WERI-Rb-1 (cell line): ENCODE measurements at places on chromosomes 7 and 10.
A peak's percentile ranks its signal among the peaks of the same experiment; 100 is the strongest.

GRCh38 chr10:51028420-51028819 is 45.9 kb upstream of the PRKG1 start:
- DNase-seq = no peak

GRCh38 chr10:73788864-73789658 is 3.7 kb downstream of the ZSWIM8 start:
- no peak for DNase-seq

- peak; percentile 50 for DNase-seq
These were observed 113.3 kb upstream of the CREB5 start for GRCh38 chr7:28298870-28299518.

GRCh38 chr7:18289788-18290187 is 205.8 kb upstream of the HDAC9 start:
- DNase-seq = no peak

DNA sequence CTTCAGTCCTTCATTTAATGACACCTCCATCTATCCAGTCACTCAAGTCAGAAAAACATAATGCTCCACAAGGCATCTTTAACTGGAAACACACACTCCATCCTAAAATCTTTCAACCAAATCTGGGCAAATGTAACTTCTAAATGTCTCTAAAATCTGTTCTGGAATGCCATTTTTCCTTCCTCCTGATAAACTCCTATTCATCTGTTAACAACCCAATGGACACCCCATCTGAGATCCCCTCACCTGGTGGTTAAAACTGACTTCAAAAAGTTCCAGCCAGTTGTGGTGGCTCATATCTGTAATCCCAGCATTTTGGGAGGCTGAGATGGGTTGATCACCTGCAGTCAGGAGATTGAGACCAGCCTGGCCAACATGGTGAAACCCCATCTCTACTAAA is 78.7 kb downstream of the ARHGAP21 start:
- DNase-seq = no peak

DNA sequence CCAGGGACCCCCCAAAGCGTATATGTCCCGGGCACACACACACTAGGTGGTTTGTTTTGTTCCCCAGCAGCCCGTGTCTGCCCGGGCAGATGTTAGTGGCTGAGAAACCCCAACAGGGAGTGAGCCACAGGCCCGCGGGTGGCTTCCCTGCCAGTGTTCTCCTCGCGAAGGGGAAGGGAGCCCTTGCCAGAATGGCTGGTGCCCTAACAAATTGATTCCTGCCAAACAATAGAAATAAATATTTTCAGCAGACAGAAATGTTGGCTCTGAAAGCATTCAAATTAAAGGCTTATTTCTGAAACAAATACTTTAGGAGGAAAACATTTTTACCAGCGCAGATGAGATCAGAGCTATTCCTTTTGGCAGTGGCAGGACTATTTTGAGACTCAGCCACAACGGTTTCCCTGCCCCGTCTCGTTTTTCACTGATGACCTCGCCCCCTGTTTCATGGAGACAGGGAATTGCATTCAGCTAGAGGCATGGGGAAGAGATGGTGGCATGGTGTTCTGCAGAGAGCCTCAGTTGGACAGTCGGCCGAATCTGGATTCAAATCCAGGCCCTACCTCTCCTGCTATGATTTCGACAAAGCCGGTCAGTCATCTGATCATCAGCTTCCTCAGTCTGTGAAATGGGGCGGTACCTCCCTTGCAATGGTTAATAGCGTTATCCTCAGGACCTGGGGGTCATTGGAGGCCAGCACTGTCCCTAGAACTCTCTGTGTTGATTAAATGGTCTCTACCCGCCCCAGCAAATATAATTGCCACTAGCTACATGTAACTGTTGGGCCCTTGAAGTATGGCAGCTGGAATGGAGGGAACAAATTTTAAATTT is 84.5 kb downstream of the CUX1 start:
- no peak for DNase-seq

DNA sequence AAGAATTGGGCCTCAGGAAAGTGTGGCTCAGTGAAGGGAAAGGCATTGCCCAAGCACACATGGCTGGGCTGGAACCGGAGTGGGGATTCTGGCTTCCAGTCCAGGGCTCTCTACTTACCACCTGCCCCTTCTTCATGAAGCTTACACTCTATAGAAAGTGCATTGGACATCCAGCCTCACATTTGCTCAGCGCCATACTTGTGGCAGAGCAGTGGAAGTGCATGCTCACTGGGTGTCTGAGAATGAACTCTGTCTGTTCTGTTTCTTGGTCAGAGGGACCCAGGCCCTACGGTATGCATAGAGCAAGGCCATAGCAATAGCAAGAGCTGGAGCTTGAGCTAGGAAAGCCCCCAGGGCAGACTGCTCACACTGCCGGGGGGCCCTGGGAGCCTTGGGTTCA is 1253.5 kb downstream of the TYW1 start:
- no peak for DNase-seq

GRCh38 chr10:61902445-61903220 is 1.1 kb downstream of the ARID5B start:
- DNase-seq = peak; percentile 27

DNA sequence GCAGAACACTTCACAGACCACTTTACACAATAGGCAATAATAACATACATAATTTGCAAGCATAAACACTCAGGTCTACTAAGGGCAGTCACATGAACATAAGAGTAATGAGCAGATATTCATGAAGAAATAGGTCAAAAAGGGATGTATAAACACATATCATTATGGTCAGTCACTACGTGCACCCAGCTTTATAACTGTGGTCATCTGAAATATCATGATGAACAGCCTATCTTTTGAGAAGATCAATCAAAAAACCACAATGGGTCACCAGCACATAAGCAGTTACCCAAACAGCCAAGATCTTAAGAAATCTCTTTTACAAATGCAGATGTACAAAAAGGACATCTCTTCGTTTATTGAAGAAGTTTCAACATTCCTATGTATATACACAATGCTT is 35.5 kb upstream of the DRGX start:
- no peak for DNase-seq

- DNase-seq = no peak
These were observed 44.4 kb upstream of the JCAD start for GRCh38 chr10:30103595-30104320.

GRCh38 chr10:16049050-16049449 is 188.7 kb upstream of the MINDY3 start:
- DNase-seq = no peak

DNA sequence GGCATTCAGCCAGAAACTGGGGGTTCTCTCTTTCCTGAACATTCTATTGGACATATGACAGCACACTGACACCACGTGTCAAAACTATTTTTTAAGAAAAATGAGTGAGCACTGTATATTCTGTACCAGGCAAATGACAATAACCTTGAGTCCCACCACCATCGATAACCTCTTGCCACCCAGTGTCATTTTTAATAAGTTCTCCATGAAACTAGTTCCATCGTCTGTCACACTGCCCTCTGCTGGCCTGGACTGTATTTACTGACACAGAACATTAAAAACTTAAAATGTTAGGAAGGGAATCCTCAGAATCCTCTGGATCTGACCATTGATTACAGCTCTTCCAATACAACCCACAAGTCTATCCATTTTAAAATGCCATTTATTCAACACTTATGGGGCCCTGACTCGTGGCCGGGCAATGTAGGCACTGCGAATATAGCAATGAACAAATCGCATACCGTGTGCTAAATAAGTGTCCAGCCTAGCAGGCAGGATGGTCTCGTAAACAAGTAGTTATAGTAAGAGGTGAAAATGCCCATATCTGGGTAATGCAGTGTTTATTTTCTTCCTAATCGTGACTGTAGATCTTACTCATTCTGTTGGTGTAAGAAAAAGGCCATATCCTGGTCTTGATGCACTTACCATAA is 35.9 kb upstream of the CACNB2 start:
- DNase-seq = peak; percentile 30

DNA sequence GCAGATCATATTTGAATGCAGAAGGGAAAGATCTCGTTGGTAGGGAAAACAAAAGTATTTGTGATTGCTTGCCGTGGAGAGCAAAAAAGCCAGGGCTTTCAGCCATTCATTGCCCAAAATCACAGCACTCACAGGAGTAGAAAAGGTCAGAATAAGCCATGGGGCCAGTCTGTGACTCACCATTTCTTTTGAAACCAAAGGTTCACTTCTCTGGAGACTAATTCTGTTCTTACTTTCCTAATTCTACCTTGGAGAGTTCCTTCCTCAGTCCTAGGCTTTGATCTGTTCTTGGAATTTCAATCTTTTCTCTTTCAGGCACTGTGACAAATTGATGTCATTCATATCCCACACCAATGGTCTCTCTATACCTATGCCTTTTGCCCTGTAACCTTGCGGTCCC is 54.1 kb upstream of the FAM180A start:
- no peak for DNase-seq

DNA sequence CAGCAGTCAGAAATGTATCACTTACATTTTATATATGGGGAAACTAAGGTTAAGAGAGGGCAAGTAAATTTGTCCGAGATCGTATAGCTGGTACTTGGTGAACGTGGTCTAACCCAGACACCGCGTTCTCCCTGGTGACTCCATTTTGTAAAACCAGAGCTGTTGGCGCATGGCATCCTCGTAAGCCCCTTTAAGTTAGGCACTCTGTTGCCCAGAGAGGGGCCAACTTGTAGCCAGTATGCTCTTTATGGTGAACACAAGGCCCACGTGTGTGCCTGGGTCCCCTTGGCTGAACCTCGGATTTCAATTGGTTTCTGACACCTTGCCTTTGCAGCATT is 39.7 kb upstream of the ZNF518A start:
- DNase-seq = no peak

- DNase-seq = no peak
These were observed 26.1 kb downstream of the IFIT5 start for GRCh38 chr10:89440226-89441009.

- DNase-seq = no peak
These were observed 72.0 kb upstream of the TES start for GRCh38 chr7:116138202-116138801.

DNA sequence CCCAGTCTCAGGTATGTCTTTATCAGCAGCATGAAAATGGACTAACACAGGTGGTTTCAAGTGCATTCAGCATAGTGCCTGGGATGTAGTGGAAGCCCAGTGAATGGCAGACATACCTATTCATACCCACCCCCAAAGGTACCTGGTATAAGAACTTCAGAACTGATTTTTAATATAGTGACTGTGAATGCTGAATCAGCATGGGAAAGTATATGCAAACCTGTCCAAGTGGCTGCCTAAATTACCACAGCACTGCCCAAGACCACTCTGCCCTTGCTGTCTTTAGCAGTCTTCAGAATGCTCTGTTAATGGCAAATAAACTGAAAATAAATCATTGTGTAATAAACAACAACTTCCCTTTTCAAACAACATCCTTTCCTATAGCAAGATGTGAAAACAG is 312.1 kb downstream of the GPAM start:
- no peak for DNase-seq

DNA sequence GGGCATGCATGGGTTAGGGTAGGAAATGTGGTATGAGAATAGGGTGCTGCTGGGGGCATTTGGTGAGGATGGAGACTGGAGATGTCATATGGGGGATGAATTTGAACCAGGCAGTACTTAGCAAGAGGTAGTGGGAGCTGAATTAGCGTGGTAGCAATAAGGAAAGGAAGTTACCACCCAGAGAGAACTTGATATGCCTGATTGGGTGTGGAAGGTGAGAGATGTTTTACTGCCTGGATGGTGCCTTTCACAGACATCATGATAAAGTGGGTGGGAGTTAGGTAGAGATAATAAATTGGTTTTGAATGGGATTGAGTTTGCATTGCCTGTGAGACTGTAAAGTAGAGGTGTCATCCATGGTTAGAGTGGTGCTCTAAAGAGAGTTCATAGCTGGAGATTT is 46.7 kb downstream of the TRIM24 start:
- DNase-seq = no peak

GRCh38 chr7:112580717-112581435 is 100.1 kb downstream of the LSMEM1 start:
- DNase-seq = no peak

DNA sequence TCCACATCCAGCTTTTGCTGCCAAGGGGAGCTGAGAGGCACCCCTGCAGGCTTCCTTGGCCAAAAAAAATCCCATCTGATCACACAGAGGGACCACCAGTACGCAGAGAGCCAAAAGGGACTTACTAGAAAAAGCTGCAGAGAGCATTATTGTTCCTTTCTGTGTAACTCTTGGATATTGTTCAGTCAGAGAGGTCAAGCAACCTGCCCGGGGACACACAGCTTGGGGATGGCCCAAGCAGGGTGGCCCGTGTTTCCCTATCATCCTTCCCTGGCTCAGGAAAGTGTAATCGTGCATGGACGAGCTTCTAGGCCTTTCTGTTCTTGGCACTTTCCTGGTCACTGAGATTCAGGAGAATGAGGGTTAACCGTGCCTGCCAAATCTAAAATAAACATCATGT is 84.1 kb upstream of the SH2B2 start:
- DNase-seq = no peak
